ENCODE measurements at places on chromosomes 1 and 21.

DNA sequence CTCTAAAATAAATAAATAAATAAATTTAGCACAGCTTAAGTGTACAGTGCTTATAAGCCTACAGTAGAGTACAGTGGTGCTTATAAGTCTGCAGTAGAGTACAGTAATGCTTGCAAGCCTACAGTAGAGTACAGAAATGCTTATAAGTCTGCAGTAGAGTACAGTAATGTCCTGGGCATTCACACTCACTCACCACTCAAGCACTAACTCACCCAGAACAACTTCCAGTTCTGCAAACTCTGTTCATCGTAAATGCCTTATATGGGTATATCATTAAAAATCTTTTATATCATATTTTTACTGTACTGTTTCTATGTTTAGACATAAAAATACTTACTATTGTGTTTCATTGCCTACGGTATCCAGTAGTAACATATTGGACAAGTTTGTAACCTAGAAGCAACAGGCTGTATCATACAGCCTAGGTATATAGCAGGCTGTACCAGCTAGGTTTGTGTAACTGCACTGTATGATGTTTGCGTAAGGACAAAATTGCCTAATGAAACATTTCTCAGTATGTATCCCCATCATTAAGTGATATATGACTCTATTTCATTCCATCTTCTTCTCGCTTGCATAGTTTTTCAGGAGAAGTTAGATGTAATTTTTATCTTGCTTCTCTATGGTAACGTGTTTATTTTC is 14.0 kb upstream of the S100B start:
- no peak for DNase-seq

DNA sequence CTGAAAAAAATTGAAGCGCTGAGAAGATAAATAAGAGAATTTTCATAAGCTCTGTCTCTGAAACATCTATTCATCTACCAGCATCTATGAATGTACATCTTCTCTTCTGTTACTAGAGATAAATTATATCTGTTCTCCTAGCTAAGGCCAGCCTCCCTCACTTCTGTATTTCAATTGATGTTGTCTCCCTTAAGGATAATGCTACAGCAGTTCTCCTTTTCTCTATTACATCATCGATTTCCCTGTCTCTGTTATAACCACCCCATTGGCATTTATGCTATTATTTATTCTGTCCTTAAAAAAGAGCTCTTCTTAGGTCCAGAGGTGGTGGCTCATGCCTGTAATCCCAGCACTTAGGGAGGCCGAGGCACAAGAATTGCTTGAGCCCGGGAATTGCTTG is 42.9 kb upstream of the TMCO2 start:
- no peak for DNase-seq

- DNase-seq = no peak
These were observed 884 bp downstream of the PHACTR4 start for GRCh38 chr1:28370239-28371009.

DNA sequence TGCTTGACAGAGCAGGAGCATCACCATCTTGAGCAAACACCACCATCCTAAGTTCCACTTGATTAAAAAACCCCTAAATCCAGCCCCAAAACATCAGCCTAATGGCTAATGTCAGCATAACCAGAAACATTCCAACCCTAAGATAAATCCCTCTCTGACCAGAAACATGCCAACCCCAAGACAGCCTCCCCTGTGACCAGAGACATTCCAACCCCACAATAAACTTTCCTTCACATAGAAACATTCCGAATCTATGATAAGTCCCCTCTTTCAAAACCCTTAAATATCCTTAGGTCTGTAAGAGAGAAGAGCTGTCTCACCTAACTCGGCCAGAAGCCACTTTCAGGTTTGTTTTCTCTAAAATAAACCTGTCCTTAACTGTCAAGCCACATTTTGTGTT is 17.4 kb upstream of the SLC2A5 start:
- DNase-seq = no peak

GRCh38 chr1:8728464-8728863 is 89.0 kb downstream of the RERE start:
- DNase-seq = no peak

GRCh38 chr1:160359559-160360226 is 7.2 kb upstream of the NHLH1 start:
- DNase-seq = no peak

- DNase-seq = no peak
These were observed 38.4 kb upstream of the TENT5C start for GRCh38 chr1:117567435-117567834.

DNA sequence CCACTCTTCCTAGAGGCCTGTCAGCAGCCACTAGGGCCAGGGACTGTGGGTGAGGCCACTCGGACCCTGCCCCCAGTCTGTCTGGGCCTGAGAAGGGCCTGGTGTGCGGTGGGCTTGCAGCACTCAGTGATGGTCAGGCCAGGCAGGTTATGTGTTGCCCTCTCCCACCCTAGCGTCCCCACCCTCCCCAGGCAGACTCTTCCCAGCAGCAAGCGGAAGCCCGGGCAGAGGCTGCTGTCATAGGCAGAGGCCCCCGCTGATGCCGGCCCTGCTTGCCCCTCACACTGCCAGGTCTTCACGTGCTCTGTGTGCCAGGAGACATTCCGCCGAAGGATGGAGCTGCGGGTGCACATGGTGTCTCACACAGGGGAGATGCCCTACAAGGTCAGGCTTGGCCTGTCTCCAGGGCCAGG is 6.6 kb downstream of the ZBTB48 start:
- DNase-seq = no peak
